HS-27A (cell line): ENCODE measurements at places on chromosomes 11 and 22.

DNA sequence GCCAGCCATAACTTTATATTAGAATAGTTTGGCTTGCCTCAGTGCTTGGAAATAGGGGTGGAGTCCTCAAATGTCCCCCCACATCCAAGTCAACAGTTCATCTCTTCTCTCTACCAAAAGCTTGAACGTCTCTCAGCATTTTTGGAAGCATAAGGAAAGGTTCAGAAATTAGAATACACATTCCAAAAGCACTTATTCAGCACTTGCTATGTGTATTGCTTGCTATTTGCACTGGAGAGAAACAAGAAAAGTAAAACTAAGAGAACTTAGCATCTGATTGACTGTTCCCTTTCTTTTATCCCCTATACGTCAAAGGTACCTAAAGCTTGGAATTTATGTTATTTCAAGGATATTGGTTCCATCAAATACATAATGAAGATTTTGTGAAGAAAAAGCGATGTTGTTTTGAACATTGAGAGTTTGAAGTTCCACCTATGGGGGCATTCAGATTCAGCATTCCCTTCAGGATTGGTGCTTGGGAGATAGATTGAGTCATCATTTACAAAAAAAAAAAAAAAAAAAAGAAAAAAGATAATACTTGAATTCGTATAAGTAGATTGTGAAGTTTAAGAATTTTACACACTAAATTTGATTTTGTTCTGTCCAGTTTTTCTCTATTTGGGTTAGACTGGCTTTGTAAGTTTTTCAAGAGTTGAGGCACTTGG, 1.3 kb downstream of the TBRG1 start:
- DNase-seq = no peak

- no peak for DNase-seq
Observed at GRCh38 chr22:45430871-45431270, 17.4 kb downstream of the RIBC2 start.

DNA sequence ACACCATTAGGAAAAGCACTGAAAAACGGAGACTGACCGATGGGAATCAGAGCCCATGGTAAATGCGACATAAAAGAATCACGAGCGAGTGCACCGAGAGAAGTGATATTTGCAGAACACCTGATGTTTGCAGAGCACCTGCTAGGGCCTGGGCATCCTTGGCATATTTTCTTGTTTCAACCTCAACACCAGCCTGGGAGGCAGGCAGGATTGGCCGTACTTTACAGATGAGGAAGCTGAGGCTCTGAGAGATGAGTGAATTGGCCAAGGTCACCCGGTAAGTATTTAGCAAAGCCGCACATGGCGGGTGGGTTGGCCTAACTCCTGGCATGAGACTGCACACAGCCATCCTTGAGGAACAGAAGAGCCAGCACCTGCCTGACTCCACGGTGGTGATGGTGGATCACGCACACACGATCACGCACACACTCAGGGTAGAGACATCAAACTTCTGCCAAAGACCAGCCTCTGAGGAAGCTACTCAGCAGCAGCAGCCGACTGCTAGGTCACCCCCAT, 21.6 kb upstream of the CHADL start:
- DNase-seq = no peak

GRCh38 chr11:17473071-17473744, 3.4 kb downstream of the ABCC8 start:
- DNase-seq = no peak

- no peak for DNase-seq
Observed at GRCh38 chr11:111354601-111354891, 24.5 kb downstream of the POU2AF1 start.
